ENCODE measurements at places on chromosomes 4 and X.
A peak's percentile ranks its signal among the peaks of the same experiment; 100 is the strongest.

DNA sequence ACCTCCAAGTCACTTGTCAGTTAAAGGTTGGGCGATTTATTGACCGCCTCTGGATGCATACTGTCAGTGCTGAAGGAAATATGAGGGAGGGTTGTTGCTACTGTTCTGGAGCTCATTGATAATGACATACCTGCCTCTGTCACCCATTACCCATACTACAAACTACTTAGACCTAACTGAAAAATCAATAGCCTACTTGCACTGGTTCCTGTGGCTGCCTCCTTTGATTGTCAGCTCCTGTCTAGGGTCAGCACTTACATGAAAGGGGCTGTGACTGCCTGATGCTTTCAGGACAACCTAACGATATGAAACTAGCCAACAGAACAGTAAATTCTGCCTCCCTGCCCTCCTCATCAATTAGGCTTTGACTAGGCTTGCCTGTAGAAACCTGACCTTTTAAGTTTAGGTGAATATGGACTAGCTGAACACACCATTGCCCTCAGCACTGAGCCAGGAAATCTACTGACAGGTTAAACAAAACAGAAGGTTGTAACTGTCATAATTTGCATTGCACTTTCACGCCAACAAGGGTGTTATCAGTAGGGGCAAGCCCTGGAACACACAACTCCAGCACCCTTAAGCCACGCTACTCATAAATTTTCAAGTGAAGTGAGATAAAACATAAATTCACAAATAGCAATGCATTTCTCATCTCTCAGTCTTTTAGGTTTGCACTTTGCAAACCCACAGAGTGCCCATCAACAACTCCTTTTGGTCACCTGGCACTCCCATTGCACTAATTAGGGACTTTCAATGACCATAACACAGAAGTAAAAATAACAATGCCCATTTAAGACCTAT, 9.0 kb upstream of the MAB21L2 start:
- no peaks in the 10 kb centered on the region for H3K27me3 ChIP-seq
- no peak overlapping the region for H3K4me3 ChIP-seq
- H3K27ac ChIP-seq, result no peak overlapping the region
- no peaks in the 10 kb centered on the region for H3K36me3 ChIP-seq
- DNase-seq, result no peak
- no peaks in the 10 kb centered on the region for H3K4me1 ChIP-seq

GRCh38 chrX:109374262-109374960, 107.5 kb downstream of the GUCY2F start:
- no peak for DNase-seq
- H3K4me3 ChIP-seq, result no peak overlapping the region
- no peak overlapping the region for H3K27ac ChIP-seq
- no peaks in the 10 kb centered on the region for H3K27me3 ChIP-seq
- H3K36me3 ChIP-seq, result no peaks in the 10 kb centered on the region
- no peaks in the 10 kb centered on the region for H3K4me1 ChIP-seq

GRCh38 chr4:30723201-30723955, 3.2 kb downstream of the PCDH7 start:
- H3K4me1 ChIP-seq, result peaks cover 6% of the 10 kb centered on the region
- no peak overlapping the region for H3K27ac ChIP-seq
- DNase-seq, result no peak
- H3K36me3 ChIP-seq, result no peaks in the 10 kb centered on the region
- H3K4me3 ChIP-seq, result no peak overlapping the region
- H3K27me3 ChIP-seq, result peaks cover 3% of the 10 kb centered on the region

DNA sequence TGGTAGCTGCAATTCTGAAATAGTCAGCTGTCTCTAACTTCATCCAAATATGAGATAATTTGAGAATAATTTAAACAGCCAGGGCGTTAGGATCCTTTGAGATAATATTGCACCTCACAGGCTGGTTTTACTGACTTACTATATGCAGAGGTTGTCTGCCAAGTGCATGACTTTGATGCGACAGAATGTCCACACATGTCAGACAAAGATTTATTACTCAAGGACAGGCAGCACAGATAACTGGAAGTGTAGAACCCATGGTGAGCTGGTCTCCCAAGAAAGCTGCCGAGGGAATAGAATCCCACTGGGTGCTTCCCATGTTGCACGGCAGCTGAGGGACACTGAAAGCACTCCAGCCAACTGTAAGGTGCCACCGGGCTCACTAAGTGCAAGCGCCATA, 166.2 kb upstream of the GALNTL6 start:
- H3K4me1 ChIP-seq, result no peaks in the 10 kb centered on the region
- H3K4me3 ChIP-seq, result no peak overlapping the region

DNA sequence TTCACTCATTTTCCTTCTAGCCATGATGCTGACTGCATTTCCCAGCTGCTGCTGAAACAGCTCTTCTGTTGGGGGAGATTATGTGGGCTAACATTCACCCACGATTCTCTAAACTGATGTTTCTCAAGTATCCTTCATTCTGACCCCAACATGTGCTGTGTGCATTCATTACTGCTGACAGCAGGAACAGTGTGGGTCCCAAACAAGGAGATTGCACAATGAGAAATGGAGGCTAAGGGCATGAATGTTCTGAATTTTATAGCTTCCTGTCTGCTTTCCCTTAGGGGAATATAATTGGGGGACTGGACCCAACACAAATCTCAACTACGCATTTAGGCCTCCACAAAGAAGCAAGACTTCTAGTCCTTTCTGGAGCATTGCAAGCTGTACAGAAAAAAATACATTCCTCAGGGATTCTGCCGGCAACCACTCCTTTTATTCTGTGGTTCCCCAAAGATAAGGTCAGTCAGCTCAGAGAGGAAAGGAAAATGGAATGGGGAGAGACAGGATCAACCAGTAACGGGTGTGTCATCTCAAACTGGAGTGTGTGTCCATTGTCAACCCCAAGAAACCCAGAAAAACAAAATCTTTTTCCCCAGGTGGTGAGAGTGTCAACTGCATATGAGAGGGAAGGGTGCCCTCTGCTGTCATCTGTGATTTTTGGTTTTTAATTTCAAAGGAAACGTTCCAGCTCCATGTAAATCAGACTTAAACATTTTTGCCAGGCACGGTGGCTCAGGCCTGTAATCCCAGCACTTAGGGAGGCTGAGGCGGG, 81.5 kb upstream of the EGFL6 start:
- no peak overlapping the region for H3K4me3 ChIP-seq
- H3K27ac ChIP-seq, result no peak overlapping the region
- H3K4me1 ChIP-seq, result peaks cover 27% of the 10 kb centered on the region
- DNase-seq, result peak; percentile 66

- no peaks in the 10 kb centered on the region for H3K27me3 ChIP-seq
- H3K36me3 ChIP-seq, result no peaks in the 10 kb centered on the region
- H3K4me3 ChIP-seq, result no peak overlapping the region
- no peak overlapping the region for H3K27ac ChIP-seq
Observed at GRCh38 chr4:87360338-87360935, 30.6 kb downstream of the HSD17B11 start.

DNA sequence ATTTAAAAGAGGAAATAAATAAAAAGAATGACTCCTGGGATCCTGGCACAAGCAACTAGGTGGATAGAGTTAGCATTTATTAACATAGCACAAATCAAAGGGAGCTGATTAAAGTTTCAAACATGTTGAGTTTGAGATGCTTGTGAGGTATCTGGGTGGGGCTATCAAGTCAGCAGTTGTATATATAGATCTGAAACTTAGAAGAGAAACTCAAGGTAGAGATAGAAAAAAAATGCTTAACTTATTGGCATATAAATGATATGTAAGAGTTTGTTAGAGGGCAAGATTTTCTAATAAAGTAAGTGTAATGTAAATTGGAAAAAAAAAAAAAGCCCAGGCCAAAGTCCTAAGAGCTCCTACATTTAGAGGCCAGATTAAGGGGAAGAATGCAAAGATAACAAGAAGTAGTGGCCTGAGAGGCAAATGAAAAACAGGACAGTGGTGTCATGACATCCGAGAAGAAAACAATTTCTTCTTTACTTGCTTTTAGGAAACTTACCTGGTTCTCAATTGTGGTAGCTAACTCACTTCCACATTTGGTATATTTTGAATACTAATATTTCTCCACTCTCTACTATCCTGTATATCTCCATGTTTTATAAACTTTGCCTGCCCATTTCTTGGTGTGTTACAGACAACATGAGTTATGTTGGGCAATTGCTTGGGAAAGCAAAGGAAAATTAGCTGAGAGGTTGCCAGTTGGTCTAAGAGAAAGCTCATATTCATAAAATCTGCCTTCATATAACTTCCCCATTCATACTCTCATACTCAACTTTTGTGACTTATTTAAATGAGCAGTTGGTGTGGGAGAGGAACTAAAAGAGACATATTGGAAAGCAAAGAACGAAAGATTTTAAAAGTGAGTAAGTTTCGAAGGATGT, 169.2 kb downstream of the PARM1 start:
- no peaks in the 10 kb centered on the region for H3K27me3 ChIP-seq
- no peak overlapping the region for H3K27ac ChIP-seq
- no peaks in the 10 kb centered on the region for H3K4me1 ChIP-seq
- H3K36me3 ChIP-seq, result no peaks in the 10 kb centered on the region

DNA sequence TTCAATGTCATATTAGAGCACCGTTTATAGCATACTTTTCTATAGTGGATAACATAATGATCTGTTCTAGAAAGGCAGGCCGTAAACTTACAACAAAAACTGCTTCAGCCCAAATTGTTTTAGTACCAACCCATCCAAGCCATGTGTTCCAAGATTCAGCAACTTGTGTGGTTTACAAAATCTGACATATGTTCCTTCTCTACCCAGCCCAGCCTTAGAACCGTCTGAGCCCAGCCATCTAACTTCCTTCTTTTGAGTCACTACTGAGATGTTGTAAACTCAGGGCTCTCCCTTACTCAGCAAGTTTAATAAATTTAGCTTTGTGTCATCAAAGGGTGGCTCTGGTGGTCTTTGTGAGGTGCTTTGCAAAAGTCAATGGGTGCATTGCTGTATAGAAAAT, 32.4 kb upstream of the REPS2 start:
- no peak overlapping the region for H3K4me3 ChIP-seq
- no peaks in the 10 kb centered on the region for H3K4me1 ChIP-seq
- no peak overlapping the region for H3K27ac ChIP-seq

GRCh38 chr4:43680421-43680820, 768.2 kb downstream of the KCTD8 start:
- H3K27me3 ChIP-seq, result no peaks in the 10 kb centered on the region
- no peaks in the 10 kb centered on the region for H3K4me1 ChIP-seq
- H3K4me3 ChIP-seq, result no peak overlapping the region
- H3K36me3 ChIP-seq, result no peaks in the 10 kb centered on the region

- H3K27ac ChIP-seq, result no peak overlapping the region
- no peaks in the 10 kb centered on the region for H3K4me1 ChIP-seq
- H3K4me3 ChIP-seq, result no peak overlapping the region
- no peaks in the 10 kb centered on the region for H3K36me3 ChIP-seq
- H3K27me3 ChIP-seq, result peaks cover 5% of the 10 kb centered on the region
- DNase-seq, result no peak
Observed at GRCh38 chr4:164383058-164383357, 370.9 kb upstream of the SMIM31 start.

DNA sequence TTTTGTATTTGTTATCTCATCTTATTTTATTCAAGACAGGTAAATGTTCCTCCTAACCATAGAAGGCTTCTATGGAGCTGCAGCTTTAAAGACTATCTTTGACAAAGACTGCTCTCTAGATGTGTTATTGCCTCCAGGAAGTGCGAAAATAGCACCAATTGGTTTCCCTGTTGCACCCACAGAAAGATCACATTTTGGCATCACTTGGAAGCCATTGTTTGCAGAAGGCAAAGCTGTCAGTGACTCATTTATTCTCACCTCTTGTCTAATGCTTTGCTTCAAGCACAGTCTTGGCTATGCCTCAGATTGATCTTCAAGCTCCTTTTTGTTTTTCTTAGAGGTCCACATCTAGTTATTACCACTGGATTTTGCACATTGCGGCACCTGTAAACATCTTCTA, 150.3 kb downstream of the PCDH7 start:
- no peak overlapping the region for H3K4me3 ChIP-seq
- no peaks in the 10 kb centered on the region for H3K4me1 ChIP-seq
- no peak for DNase-seq
- no peaks in the 10 kb centered on the region for H3K27me3 ChIP-seq
- no peak overlapping the region for H3K27ac ChIP-seq

DNA sequence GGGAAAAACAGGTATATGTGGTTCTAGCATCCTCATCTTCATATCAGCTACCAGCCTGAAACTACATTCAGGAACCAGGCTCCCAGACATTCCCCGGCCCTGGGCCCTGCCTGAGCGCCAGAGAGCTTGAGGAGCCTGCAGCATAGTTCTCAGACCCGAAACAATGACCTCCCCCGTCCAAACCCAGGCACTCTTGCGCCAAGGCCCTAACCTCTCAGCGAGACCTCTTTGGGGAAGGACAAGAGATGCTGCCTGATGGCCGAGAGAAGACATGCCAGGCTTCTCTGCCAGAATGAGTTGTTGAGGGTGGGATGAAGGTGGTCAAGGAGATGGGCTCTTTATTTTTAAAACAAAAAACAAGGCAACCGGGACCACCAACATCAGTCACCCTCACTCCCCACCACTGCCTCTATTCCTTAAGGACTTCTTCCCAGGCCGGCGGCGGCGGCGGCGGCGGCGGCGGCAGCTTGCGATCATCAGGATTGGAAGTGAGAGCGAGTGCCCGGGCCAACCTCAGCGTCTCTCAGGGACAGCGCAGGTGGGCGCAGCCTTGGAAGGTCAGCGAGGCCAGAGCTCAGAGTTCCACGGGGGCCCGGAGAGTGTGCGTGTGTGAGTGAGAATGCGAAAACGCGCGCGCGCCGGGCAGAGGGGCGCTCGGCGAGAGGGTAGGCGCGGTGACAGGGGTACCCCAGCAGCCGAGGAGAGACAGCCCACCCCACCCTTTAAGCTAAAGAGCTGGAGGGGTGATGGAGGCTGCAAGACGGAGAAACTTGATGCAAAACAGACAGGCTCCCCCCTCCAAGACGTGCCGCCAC, 601 bp downstream of the INPP4B start:
- peaks cover 7% of the 10 kb centered on the region for H3K4me1 ChIP-seq
- no peaks in the 10 kb centered on the region for H3K27me3 ChIP-seq
- peak overlapping the region; percentile 86 for H3K4me3 ChIP-seq
- H3K27ac ChIP-seq, result peak overlapping the region; percentile 54

GRCh38 chr4:27318740-27319139, 458.1 kb downstream of the STIM2 start:
- H3K27ac ChIP-seq, result no peak overlapping the region
- H3K36me3 ChIP-seq, result no peaks in the 10 kb centered on the region
- no peak for DNase-seq
- H3K27me3 ChIP-seq, result no peaks in the 10 kb centered on the region
- H3K4me3 ChIP-seq, result no peak overlapping the region

GRCh38 chr4:75235359-75235951, 278.7 kb downstream of the RCHY1 start:
- no peaks in the 10 kb centered on the region for H3K27me3 ChIP-seq
- no peaks in the 10 kb centered on the region for H3K4me1 ChIP-seq
- no peak overlapping the region for H3K27ac ChIP-seq
- no peaks in the 10 kb centered on the region for H3K36me3 ChIP-seq

GRCh38 chr4:157043131-157043530, 32.8 kb upstream of the GLRB start:
- H3K27ac ChIP-seq, result no peak overlapping the region
- H3K4me1 ChIP-seq, result no peaks in the 10 kb centered on the region
- no peaks in the 10 kb centered on the region for H3K27me3 ChIP-seq
- DNase-seq, result no peak
- H3K4me3 ChIP-seq, result no peak overlapping the region

All from naive thymus-derived CD4-positive, alpha-beta T cell (primary cell).